ENCODE measurements at places on chromosomes 3 and 15.

DNA sequence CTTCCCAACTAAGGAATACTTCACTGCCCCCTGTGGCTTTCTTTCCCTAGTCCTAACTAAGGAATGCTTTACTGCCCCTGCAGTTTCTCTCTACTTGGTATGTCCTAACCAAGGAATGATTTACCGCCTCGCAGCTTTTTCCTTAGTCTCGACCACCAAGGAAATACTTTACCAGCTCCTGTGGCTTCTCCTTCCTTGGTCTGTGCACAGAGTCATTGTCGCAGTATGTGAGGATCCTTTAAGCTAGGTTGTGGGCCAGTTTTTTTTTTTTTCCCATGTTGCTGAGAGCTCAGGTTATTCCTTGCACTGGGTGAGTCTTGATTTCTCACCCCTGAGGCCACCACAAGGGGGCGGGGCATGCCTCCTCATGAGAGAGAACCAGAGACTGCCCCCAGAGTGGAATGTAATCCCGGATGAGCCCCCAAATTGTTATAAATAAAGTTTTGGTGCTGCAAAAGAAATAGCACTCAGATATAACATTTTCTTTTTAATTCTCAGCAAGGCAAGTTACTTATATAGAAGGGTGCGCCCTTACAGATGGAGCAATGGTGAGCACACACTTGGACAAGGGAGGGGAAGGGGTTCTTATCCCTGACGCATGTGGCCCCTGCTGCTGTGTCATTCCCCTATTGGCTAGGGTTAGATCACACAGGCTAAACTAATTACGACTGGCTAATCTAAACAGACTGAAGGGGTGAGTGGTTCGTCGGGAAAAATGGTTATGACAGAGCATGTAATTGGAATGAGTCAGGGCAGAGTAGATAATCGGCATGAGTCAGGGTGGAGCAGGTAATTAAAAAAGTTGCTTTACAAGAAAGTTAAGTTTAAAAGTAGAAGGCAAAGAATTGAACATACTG, 27.0 kb downstream of the NDUFB4 start:
- no peaks in the 10 kb centered on the region for H3K4me1 ChIP-seq
- no peaks in the 10 kb centered on the region for H3K27me3 ChIP-seq
- no peak overlapping the region for H3K4me3 ChIP-seq
- H3K36me3 ChIP-seq = no peaks in the 10 kb centered on the region
- H3K27ac ChIP-seq = no peak overlapping the region

DNA sequence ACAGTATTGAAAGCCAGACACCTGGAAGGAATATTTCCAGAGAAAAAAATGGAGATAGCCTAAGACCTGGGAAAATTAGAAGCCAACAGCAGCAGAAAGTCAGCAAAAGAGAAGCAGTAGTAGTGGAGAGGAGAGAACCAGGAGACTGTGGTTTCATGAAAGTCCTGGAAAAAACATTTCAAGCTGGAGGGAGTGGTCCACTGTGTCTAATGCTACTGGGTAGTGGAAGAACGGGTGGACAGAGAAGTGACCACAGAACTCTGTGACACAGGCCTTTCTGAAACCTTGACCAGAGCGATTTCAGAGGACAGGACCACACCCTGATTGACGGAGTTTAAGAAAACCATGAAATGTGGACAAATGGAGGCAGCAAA, 15.3 kb upstream of the SH3BP5 start:
- no peak overlapping the region for H3K4me3 ChIP-seq
- no peaks in the 10 kb centered on the region for H3K36me3 ChIP-seq
- no peak for DNase-seq
- no peaks in the 10 kb centered on the region for H3K27me3 ChIP-seq

- DNase-seq = no peak
- no peaks in the 10 kb centered on the region for H3K27me3 ChIP-seq
- peaks cover 19% of the 10 kb centered on the region for H3K36me3 ChIP-seq
- no peaks in the 10 kb centered on the region for H3K4me1 ChIP-seq
Measured at GRCh38 chr3:182837855-182838454, 44.7 kb downstream of the ATP11B start.

DNA sequence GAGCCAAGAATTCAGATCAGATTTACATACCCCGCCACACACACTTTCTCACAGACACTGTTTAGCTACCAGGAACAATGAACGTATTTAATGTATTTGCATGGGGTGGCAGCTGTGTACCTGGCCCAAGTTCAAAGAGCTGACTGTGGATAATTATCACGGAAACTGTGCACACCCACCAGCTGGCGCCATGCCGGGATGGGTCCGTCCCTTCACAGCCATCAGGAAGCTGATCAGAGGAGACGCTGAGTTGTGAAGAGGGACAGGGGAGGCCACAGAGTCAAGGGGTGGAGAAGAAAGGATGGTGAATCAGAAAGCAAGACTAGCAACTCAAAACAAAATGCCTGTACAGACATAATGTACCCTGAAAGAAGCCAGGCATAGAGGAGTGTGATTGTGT, 13.1 kb upstream of the PLA2G4D start:
- H3K4me1 ChIP-seq = peaks cover 6% of the 10 kb centered on the region
- H3K27me3 ChIP-seq = no peaks in the 10 kb centered on the region
- H3K27ac ChIP-seq = no peak overlapping the region
- no peak for DNase-seq

- H3K27ac ChIP-seq = no peak overlapping the region
- H3K4me1 ChIP-seq = peaks cover 4% of the 10 kb centered on the region
- no peak for DNase-seq
Measured at GRCh38 chr15:28955160-28955992, 69.6 kb downstream of the APBA2 start.

DNA sequence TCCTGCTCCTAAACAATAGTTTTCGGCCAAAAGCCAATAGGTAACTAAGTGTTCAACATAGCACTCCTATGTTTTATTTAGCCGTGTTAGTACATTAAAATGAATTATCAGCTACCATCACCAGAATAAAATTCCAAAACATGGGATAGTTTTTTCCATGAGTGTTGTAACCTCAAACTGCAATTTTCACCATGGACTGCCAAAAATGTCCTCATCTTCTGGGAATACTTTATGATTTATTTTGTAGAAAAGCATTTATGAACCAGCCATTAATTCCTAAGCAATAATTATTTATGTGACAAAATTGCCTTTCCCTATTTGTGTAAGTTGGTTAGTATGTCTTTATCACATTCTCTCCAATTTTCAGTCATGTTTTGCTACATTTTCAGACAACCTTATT, 438.1 kb downstream of the NAALADL2 start:
- H3K27me3 ChIP-seq = no peaks in the 10 kb centered on the region
- no peak overlapping the region for H3K4me3 ChIP-seq
- DNase-seq = no peak
- no peaks in the 10 kb centered on the region for H3K36me3 ChIP-seq
- no peaks in the 10 kb centered on the region for H3K4me1 ChIP-seq

GRCh38 chr3:102000620-102001209, 151.4 kb downstream of the NFKBIZ start:
- DNase-seq = no peak
- no peak overlapping the region for H3K4me3 ChIP-seq
- no peak overlapping the region for H3K27ac ChIP-seq
- H3K4me1 ChIP-seq = no peaks in the 10 kb centered on the region

GRCh38 chr15:38059665-38060064, 125.2 kb downstream of the TMCO5A start:
- no peak overlapping the region for H3K4me3 ChIP-seq
- DNase-seq = no peak
- no peak overlapping the region for H3K27ac ChIP-seq
- H3K27me3 ChIP-seq = no peaks in the 10 kb centered on the region

GRCh38 chr3:127299276-127299675, 11.4 kb upstream of the PRR20G start:
- H3K4me3 ChIP-seq = no peak overlapping the region
- peaks cover 3% of the 10 kb centered on the region for H3K27me3 ChIP-seq
- H3K27ac ChIP-seq = no peak overlapping the region
- no peaks in the 10 kb centered on the region for H3K36me3 ChIP-seq
- DNase-seq = peak; percentile 10

DNA sequence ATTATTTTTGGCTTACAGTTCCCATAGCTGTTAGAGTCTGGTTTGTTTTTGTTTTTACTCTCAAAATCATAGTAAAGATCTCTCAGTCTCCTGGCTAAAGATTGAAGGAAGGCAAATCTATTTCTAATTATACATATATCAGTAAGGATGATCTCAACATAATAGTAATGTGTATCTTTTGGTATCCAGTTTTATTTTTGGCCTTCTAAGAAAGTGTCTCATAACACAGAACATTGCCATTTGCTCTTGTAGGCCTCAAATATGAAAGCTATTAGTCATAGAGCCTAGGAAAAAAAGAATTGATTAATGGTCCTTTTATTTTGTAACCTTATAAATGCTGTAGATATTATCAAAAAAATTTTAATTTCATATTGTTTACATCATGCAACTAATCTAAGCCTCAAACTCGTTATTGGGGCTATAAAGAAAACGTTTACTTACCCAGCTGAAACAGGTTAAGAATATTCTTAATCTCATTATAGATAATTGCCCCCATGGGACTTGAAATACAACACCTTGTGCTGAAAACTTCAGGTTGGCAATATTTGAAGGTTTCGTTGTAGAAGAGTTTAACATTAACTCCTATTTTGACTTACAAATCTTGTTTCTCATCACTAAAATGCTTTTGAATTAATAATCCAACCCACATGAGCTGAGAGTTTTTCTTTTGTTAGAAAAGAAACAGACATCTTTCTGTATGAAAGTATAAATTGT, 16.7 kb downstream of the FBXO45 start:
- peaks cover 3% of the 10 kb centered on the region for H3K4me1 ChIP-seq
- H3K4me3 ChIP-seq = no peak overlapping the region
- H3K27ac ChIP-seq = no peak overlapping the region
- no peak for DNase-seq
- peaks cover 4% of the 10 kb centered on the region for H3K36me3 ChIP-seq
- no peaks in the 10 kb centered on the region for H3K27me3 ChIP-seq

- no peaks in the 10 kb centered on the region for H3K27me3 ChIP-seq
- no peaks in the 10 kb centered on the region for H3K36me3 ChIP-seq
- no peak overlapping the region for H3K4me3 ChIP-seq
- DNase-seq = no peak
- no peaks in the 10 kb centered on the region for H3K4me1 ChIP-seq
Measured at GRCh38 chr3:110106805-110107204, 769.5 kb upstream of the DPPA4 start.

DNA sequence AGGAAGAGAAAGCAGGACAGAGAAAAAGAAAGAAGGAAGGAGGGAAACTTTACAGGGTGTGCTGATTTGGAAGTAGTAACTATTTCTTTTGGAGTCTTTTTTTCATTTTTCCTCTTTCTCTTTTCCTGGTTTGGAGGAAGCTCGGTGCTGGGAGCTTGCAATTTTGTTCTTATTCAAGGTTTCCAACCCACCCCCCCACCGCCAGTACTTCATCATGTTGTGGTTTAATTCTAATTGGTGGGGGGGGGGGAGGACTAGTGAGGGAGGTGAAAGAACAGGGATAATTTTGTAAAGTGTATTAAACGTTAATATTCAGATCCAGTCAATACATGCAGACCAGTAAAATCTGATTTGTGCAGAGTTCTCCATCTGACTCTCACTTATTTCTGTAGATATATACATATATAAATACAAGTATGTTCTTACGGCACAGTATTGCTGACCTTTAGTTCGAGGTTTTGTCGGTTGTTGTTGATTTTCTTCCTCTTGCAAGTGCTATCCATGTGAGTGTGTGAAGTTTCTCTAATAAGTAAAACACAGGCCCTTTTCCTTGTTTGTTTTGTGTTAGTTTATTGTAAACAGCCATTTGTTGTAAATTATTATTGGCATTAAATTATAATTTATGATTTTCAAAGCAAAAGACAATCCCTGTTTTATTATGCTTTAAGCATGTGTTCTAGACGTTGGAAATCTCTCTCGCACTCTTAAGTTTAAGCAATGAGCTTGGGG, 9.3 kb downstream of the NR2F2 start:
- peaks cover 39% of the 10 kb centered on the region for H3K36me3 ChIP-seq
- H3K27me3 ChIP-seq = no peaks in the 10 kb centered on the region
- H3K4me1 ChIP-seq = peaks cover 16% of the 10 kb centered on the region
- no peak for DNase-seq
- H3K4me3 ChIP-seq = no peak overlapping the region

- H3K36me3 ChIP-seq = no peaks in the 10 kb centered on the region
- peak; percentile 29 for DNase-seq
- no peaks in the 10 kb centered on the region for H3K4me1 ChIP-seq
- no peaks in the 10 kb centered on the region for H3K27me3 ChIP-seq
Measured at GRCh38 chr3:78165876-78166275, 1126.0 kb downstream of the ROBO2 start.

GRCh38 chr3:18079739-18080138, 337.3 kb upstream of the TBC1D5 start:
- H3K27me3 ChIP-seq = no peaks in the 10 kb centered on the region
- H3K4me1 ChIP-seq = no peaks in the 10 kb centered on the region
- no peak for DNase-seq
- no peak overlapping the region for H3K4me3 ChIP-seq

GRCh38 chr3:35067750-35068149, 571.6 kb upstream of the ARPP21 start:
- H3K27ac ChIP-seq = no peak overlapping the region
- no peak for DNase-seq
- H3K36me3 ChIP-seq = no peaks in the 10 kb centered on the region
- H3K4me3 ChIP-seq = no peak overlapping the region
- no peaks in the 10 kb centered on the region for H3K27me3 ChIP-seq

DNA sequence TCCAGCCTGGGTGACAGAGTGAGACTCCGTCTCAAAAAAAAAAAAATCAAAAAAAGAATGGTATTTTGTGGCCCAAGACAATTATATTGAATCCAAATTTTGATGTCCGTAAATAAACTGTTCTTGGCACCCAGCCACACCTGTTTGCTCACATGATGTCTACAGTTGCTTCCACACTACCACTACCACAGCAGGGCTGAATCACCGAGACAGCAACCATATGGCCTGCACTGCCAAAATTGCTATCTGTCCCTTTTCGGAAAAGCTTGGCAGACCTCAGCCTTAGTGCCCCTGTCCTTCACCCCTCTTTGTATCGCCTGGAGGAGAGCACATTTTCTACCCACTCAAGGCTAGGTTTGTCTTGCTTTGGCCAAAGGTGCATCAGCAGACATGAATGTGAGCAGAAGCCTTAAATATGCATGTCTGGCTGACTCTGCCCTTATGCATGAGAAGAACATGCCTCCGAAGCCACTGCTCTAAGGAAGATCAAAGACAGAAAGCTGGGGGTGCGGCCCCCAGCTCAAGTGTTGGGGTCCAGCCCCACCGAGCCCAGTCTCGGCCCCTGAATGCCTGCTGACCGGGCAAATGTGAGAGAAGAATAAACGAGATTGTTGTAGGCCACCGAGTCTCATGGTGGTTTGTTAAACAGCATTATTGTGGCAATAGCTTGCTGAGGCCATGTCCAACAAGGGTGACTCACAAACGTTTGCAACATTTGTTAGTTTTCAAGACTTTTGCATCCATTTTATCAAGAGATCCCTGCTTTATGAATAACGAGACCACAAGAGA, 108.1 kb downstream of the TPRA1 start:
- no peaks in the 10 kb centered on the region for H3K4me1 ChIP-seq
- no peaks in the 10 kb centered on the region for H3K36me3 ChIP-seq
- no peak overlapping the region for H3K27ac ChIP-seq
- H3K4me3 ChIP-seq = no peak overlapping the region

GRCh38 chr3:144831955-144832716, 860.5 kb downstream of the DIPK2A start:
- H3K4me1 ChIP-seq = no peaks in the 10 kb centered on the region
- H3K4me3 ChIP-seq = no peak overlapping the region
- H3K27ac ChIP-seq = no peak overlapping the region
- H3K27me3 ChIP-seq = no peaks in the 10 kb centered on the region
- DNase-seq = no peak

GRCh38 chr15:50077176-50077575, 41.9 kb downstream of the ATP8B4 start:
- H3K27ac ChIP-seq = no peak overlapping the region
- H3K36me3 ChIP-seq = no peaks in the 10 kb centered on the region
- no peak overlapping the region for H3K4me3 ChIP-seq
- no peaks in the 10 kb centered on the region for H3K27me3 ChIP-seq
- no peak for DNase-seq
- no peaks in the 10 kb centered on the region for H3K4me1 ChIP-seq
